ENCODE measurements at places on chromosomes 16 and 17.
A peak's percentile ranks its signal among the peaks of the same experiment; 100 is the strongest.

- no peak for DNase-seq
Observed at GRCh38 chr16:11964761-11965551, at the start of gene TNFRSF17. Gene TNFRSF17, plus strand, starts transcription at chr16:11965210. Its CDS starts 115 bp downstream, at chr16:11965325.

DNA sequence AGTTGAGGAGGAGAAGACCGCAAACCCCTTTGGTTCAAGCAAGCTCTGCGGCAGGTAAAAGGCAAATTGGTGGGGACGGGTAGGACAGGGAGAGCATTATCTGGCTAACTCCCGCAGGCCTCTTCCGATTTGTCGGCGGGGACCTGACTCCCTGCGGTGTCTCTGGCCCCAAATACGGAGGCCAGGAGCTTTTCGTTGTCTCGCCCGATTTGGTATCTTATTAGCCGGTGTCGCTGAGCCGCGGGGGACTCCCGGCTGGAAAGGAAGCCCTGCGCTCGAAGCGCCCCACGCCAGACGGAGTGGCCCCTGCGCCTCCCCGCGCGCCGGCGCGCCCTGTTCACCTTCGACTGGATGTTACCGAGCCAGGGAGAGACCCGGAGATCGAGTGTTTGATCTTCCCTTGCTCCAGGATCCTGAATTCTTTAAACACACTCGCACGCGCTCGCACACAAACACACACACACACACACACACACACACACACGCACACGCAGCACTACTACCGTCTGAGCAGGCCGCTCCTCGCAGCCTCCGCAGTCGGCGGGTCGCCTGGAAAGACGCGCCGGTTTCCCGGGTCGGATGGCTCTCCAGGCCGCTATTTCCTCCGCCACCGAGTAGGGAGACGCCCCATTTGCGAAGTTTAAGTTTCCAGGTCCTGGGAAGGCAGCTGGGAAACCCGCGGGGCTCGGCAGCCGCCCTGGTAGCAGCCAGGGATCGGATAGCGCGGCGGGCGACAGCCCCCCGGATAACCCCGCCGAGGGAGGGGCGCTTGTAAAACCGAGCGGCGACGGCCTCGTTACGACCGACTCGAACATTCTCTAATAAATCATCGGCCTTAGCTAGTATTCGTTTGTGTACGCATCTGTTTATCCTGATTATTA is 3.3 kb downstream of the PRAC1 start:
- no peak for DNase-seq

GRCh38 chr17:2106308-2106955 is 51.5 kb downstream of the HIC1 start:
- DNase-seq, result no peak

GRCh38 chr16:56373003-56373402 is 52.3 kb downstream of the AMFR start:
- no peak for DNase-seq

- DNase-seq, result no peak
Observed at GRCh38 chr17:14739656-14740431, 439.0 kb downstream of the HS3ST3B1 start.

DNA sequence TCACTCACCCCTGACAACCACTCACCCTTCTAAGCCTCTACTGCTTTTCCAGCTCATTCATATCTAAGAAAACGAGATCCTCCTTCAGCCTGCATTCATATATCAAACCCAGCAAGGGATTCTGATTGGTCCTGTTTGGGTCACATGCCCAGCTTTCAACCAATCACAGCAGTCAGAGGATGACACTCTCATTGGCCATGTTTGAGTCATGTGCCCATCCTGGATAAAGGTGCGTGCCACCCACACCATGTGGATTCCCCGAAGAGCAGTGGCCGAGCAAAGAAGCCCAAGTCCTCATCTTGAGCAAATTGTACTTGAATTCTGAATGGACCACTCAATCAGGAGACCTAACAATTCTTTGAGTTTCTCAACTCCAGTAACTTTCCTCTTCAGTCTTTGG is 45.0 kb downstream of the SCNN1G start:
- DNase-seq, result no peak

DNA sequence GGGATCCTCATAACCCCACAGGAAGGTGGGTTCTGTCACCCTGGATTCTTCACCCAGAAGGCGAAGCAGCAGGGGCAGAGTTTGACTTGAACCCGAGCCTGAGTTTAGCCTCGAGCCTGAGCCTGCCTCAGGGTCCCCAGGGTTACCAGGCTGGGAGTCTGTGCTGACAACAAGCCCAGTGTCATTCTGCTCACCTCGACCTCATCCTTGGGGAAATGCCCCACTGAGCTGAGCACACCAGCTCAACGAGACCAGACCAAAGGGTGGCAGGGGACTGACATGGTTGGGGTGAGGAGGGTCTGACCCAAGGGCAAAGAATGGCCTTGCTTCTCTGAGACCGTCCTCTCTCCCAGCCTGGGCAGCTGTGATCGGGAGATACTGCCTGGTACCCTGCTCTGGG is 20.2 kb downstream of the CACNG4 start:
- no peak for DNase-seq

DNA sequence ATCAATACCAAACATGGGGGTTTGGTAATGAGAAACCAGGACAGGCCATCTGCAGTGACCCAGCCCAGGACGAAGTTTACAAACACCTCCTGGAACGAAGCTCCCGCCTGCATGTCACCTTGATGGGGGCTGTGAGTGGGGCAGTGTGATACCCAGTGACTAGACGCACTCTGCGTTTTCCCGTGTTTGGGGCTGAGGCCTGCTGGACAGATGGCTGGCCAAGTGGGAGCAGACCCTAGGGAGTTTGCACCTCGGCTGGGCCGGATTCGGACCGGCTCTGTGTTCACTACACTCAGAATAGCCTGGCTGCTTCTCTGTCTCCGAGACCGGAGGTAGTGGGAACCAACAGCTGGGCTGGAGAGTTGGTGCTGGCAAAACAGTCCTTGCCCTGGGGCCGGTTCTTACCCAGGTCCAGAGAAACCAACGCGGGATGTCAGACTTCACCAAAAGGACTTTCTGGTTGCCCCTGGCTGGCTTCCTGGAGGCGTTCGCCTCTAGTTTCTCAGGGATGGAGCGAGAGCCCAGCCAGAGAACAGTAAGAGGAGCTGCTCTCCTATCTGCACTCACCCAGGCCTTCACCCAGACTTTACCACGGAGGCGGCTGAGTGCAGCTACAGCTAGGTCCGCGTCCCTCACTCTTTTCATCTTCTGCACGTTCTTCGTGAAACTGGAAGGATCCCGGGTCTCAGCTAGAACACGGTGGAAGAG is 20.4 kb downstream of the CARHSP1 start:
- no peak for DNase-seq

- DNase-seq, result no peak
Observed at GRCh38 chr17:63838631-63839171, 3.8 kb downstream of the SMARCD2 start.

GRCh38 chr17:5672815-5673430 is 88.6 kb upstream of the NLRP1 start:
- no peak for DNase-seq

- DNase-seq, result no peak
Observed at GRCh38 chr17:78957128-78957527, 22.6 kb downstream of the LGALS3BP start.

DNA sequence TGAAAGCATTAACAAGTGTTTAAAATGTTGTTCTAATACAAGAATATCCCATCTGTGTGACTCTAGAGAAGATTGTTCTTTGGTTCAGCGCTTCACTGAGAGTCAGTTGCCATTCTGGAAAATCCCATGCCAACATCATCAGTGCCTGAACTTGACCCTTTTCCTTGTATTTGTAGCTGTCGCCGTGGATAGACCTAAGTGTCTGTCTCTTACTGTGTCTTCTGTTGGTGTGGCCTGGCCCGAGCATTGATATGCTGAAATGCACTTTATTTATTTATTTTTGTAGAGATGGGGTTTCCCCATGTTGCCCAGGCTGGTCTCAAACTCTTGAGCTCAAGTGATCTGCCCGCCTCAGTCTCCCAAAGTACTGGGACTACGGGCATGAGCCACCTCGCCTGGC is 76.0 kb downstream of the MYH11 start:
- DNase-seq, result no peak

- DNase-seq, result no peak
Observed at GRCh38 chr17:74964988-74965622, 7.5 kb downstream of the HID1 start.

- DNase-seq, result no peak
Observed at GRCh38 chr16:57758331-57759117, 23.0 kb downstream of the KATNB1 start.

DNA sequence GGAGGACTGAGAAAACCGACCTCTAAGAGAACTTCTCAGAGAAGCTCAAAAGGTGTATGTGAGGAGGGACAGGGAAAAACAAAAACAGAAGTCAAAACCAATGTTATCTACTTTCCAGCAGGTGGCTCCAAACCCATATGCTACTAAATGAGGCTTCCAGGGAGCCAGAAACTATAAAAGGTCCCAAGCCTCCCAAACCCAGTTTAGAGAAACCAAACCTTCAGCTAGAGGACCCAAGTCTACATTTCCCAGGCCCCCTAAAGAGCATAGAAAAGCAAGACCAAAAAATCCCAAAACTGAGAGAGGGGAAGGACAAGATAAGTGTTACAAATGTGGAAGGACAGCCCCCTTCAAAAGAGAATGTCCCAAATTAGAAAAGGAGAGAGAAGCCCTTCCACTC is 3.7 kb downstream of the HPR start:
- no peak for DNase-seq

DNA sequence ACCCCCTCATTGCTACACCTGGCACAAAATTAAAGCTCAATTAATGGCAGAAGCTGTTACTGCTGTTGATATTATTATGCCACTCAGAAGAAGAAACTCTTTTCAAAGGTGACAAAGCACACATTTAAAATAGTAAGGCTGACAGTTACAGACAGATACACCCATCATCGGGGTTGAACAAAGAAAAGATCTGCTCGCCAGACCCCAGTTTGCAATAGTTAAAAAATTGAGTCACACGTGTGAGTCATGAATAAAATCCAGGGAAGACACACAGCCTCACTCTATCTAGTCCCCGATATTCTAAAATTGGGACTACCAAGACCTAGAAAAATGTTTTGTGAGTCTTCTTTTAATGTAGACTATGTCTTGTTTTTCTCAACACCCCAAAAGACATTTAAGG is 330.0 kb upstream of the SOX9 start:
- DNase-seq, result no peak

DNA sequence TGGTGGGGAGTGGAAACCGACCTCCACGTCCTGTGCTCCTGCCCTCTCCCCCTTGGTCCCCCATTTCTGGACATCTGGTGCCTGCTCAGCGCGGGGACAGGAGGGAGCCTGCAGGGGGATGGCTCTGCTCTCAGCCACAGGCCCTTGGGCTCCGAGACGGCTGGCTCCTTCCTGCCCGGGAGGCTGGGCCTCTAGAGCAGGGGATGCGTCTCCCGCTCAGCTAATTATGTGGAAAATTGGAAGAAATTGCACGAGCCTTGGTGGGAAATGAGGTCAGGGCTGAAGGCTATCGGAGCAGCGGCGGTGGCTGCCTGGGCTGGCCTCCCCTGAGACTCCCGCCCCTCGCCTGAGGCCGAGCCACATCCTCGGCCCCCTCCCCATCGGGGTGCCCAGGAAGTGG is 154.6 kb upstream of the CIBAR2 start:
- no peak for DNase-seq

DNA sequence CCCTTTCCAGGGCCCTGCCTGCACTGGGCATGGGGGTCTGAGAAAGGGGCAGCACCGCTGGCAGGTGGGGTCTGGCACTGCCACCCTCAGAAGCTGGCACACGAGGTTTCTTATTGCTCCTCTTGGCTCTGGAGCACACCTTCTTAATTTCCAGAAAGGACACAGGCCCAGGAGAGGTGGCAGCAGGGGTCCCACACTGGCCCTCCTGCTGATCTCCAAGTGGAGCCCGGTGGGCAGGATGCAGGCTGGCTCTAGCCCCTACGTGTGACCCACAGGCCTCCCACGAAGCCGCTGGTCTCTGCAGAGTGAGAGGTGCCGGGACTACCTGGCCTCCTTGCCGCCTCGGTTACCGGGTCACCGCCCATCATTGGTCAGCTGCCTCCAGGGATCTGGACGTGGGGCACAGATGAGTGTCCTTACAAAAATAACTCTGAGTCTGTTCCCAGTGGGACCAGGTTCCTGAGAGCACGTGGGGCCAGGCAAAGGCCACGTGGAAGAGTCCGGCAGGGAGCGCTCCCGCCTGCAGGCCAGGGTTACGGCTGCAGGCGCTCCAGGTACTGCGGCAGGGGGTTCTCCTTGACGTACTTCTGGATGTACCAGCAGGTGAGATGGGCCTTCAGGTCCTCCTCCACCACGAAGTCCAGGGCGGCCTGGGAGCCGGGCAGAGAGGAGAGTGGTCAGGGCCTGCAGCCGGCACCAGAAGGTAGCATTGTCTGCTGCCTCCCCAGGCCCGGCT is 10.3 kb downstream of the NATD1 start:
- DNase-seq, result no peak

- DNase-seq, result peak; percentile 39
Observed at GRCh38 chr16:85137323-85138072, 25.2 kb upstream of the CIBAR2 start.

DNA sequence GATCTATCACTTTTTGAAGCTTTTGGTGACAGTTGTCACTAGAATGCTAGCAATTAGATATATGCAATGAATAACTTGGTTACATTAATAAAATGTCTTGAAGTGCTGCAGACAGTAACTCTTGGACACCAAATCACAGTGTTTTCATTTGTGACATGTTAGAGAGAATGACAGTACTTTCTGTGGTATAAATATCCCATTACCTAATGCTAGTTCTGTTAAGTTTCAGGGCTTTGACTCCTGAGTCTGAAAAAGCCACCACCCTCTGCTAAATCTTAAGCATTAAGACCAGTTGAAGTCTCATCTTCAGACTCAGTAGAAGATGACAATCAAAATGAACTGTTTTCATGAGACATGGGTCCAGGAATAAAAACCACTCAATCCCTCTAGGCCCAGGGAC is 10.6 kb upstream of the CPHXL2 start:
- DNase-seq, result no peak

GRCh38 chr17:13638855-13639458 is 37.2 kb upstream of the HS3ST3A1 start:
- DNase-seq, result no peak

- no peak for DNase-seq
Observed at GRCh38 chr17:16924696-16925440, 47.0 kb downstream of the TNFRSF13B start.

DNA sequence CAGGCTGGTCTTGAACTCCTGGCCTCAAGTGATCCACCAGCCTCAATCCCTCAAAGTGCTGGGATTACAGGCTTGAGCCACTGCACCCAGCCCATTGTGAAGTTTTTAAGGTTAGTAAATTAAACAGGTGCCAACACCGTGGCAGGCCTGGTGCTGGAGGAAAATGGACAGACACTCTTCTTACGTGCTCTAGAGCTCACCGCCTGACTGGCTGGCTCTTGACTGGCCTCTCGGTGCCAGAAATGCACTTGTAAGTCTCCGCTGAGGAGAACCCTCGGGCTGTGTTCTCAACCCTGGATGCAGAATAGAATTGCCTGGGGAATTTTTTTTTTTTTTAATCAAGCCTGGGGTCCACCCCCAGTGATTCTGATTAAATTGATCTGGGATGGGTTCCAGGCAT is 10.3 kb upstream of the HAS3 start:
- DNase-seq, result no peak

- DNase-seq, result no peak
Observed at GRCh38 chr17:77458202-77459017, 317.6 kb downstream of the SEC14L1 start.

Measured in CD4-positive, alpha-beta T cell treated with Interleukin-15 for 1 hour (primary cell).